Activated CD4-positive, alpha-beta memory T cell treated with anti-CD3 and anti-CD28 coated beads, Interleukin-2, amount 10 ng/mL, durations not matched to agents 7 days and 5 days (primary cell): ENCODE measurements at places on chromosomes 2 and 18.

- DNase-seq, result peak; percentile 57
- peaks cover 19% of the 10 kb centered on the region for H3K4me1 ChIP-seq
- no peak overlapping the region for H3K27ac ChIP-seq
- H3K4me3 ChIP-seq, result no peak overlapping the region
- no peaks in the 10 kb centered on the region for H3K36me3 ChIP-seq
Measured at GRCh38 chr2:54103454-54104314, 11.7 kb upstream of the ACYP2 start.

DNA sequence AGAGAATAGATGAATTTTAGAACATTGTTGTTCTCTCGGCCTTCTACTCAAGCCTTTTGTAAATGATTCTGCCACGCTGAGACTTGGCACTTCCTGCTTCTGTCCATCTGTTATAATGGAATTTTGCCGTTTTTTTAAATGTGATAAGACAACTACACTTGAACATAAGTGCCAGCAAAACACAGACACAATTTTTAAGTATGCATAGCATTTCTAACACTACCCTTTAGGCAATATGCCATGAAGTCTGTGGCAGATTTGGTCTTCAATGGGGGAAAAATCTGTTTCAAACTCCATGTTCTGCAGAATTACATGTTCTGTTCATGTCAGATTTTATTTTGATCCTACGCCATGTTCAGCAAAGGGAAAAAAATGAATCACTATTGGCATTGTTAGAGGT lies 1170.7 kb upstream of the SLC39A10 start:
- no peak overlapping the region for H3K27ac ChIP-seq
- no peaks in the 10 kb centered on the region for H3K4me1 ChIP-seq
- DNase-seq, result no peak
- no peaks in the 10 kb centered on the region for H3K36me3 ChIP-seq
- H3K4me3 ChIP-seq, result no peak overlapping the region
- no peaks in the 10 kb centered on the region for H3K27me3 ChIP-seq

DNA sequence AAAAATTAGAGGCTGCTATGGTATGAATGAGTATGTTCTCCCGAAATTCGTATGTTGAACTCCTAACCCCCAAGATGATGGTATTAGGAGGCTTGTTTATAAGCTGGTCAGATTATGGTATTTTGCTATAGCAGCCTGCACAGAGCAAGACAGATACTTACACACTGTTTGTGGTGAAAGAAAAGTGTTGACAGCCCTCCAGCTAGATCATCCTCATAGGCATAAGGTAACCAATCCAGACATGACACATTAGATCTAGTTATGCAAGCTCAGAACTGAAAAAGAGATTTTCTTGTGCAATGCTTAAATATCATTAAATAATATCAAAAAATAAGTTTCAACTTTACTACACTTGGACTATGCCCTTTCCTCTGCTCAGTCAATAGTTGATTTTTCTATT lies 107.1 kb downstream of the ABCA12 start:
- no peak overlapping the region for H3K4me3 ChIP-seq
- DNase-seq, result no peak
- no peaks in the 10 kb centered on the region for H3K4me1 ChIP-seq
- H3K27ac ChIP-seq, result no peak overlapping the region

DNA sequence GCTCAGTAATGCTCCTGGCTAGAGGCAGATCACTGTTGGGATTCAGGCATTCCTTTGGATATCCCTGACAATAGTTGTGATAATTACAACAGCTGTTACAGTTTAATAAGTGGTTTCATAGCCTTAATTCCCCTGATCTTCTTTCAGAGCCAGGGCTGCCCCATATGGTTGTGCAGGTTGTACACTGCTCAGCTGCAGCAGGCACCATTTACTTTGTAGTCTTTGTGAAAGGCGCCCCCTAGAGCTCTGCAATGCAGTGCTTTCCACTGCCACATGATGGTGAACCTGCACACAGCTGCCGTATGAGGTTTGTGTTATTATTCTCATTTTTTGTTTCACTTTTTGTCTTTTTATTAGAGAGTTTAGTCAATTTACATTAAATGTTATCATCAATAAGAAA lies 239.1 kb downstream of the KCNS3 start:
- DNase-seq, result peak; percentile 16
